ENCODE measurements at places on chromosomes 2 and 18.

DNA sequence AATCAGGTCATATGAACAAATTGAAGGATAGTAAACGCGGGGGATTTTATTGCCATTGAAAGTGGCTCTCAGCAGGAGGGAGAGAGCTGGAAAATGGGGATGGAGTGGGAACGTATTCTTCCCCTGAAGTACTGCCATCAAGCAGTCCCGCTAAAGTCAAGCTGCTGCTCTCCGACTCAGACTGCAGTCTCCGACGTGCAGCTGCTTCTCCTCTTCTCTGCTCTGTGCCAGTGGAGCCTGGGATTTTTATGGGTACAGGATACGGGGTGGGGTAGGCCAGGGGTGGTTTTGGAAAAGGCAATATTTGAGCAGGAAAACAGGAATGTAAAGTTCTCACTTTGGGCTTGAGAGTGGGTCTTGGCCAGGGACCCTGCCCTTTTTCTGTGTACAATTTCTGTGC lies 33.0 kb downstream of the KCTD18 start:
- no peak for DNase-seq

DNA sequence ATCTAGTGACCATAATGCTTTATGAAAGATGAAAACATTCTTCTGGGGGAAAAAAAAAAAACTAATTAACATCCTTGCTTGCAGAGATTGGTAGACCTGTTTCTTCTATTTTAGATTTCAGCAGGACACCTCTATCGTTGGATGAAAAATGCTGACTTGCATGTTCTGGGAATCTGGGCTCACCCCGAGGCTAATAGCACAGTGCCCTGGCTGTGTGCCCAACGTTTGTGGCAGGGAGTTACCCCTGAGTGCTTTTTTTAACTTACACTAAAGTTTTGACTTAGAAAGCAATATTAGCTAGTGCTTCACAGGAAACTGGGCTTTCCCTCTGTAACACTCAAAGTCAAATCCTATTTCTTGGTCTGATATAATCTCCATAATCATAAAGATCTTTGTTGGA lies 233.2 kb downstream of the SLC8A1 start:
- DNase-seq = no peak

GRCh38 chr18:75025573-75025972 lies 183.4 kb downstream of the PTGR3 start:
- no peak for DNase-seq

GRCh38 chr2:62297624-62298010 lies 101.7 kb downstream of the B3GNT2 start:
- DNase-seq = no peak

DNA sequence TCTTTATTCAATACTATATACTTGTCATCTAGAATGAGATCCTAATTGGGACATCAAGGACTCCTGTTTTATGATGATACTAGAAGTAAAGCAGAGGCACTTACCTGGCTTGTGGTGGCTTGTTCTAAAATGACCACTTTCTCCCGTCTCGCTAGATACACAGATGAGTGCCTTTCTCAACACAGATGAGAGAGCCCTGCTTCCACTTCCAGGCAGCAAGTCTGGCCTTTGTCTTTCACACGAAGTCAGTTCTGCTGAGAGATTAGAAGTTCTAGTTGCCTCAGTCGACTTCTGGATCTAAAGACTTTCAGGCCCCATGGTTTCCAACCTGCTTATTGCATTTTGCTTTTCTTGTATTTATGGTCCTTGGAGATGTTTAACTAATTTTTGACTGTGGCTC lies 70.3 kb downstream of the PPP1R1C start:
- no peak for DNase-seq

GRCh38 chr2:120685066-120685973 lies 50.3 kb upstream of the GLI2 start:
- DNase-seq = no peak

DNA sequence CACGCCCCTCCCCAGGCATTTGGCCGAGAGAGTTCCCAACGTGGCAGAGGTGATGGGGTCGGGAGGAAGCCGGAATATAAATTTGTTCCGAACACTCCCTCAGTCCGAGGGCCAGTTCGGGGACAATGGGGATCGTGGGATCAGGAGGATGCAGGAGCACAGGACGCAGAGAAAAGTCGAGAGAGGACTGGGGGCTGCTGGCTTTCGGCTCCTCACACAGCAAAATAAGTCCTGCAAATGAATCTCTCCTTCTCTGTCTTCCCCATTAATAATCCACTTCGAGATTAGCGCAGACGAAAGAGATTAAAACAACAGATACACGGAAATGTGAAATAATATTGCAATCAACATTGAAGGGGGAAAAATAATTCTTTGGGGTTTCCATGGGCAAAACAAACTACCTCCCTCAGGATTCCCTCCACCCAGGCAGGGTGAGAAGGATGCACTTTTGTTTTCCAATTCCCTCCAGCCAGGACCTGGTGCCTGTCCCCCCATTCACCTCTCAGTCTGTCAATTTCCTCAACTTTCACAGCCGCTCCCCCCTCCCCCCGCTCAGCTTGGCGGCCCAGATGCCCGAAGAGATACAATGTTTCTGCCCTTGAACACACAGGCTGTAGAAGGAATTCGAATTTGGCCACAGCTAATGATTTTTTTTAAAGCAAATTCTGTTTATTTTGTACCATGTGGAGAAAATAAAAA lies 3.1 kb upstream of the ZEB2 start:
- no peak for DNase-seq

- DNase-seq = no peak
These were observed 451.4 kb downstream of the TNS1 start for GRCh38 chr2:217551252-217551899.

Measured in stimulated activated CD4-positive, alpha-beta T cell treated with anti-CD3 and anti-CD28 coated beads, Interleukin-1b, Interleukin-23, amount 100 ng/mL, for 24 hours (primary cell).